ENCODE measurements at places on chromosomes 16 and 17.

DNA sequence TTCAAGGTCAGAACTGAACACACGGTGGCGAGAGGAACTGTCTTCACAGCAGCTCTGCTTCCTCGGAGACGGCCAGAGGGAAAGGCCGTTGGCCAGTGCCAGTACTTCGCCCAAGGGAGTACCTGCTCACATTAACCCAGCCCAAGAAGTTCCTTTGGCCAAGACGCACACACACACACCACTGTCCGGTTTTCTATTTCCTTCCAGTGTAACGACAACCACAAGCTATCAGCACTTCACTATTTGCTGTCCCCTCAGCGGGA is 744 bp upstream of the GGNBP2 start:
- DNase-seq: no peak

DNA sequence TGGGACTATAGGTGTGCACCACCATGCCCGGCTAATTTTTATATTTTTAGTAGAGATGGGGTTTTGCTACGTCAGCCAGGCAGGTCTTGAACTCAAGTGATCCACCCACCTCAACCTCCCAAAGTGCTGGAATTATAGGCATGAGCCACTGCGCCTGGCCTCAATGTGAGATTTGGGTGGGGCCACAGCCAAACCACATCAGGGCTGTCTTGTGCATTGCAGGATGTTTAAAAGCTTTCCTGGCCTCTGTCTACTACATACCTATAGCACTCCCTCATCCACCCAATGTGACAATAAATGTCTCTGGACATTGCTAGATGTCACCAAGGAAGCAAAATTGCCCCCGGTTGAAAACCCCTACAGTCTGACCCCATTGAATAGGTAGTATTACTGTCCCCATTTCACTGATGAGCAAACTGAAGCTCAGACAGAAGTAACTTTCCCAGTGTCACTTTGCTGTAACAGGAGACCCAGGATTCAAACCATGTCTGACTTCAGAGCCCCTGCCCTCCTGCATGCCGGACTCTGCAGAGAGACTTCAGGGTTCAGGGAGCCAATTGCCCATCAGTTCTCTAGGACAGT is 3.6 kb upstream of the MAP3K14 start:
- DNase-seq: no peak

DNA sequence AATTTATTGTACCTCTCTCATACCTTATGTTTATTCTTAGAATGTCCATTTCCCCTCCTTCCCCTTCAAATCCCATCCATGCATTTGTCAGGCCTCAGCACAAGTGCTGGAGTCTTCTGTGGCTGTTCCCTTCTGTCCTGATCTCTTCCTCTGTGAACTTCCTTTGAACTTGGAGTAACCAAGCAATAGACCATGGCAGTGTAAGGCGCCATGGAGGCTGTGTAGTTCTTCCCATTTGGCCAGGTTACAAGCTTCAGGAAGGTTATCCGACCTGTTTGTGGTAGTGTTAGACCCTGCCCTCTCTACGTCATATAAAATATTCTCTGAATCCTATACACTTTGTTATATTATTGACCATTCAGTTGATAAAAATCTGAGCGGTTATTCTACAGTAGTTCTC is 28.6 kb downstream of the MAP2K6 start:
- no peak for DNase-seq

DNA sequence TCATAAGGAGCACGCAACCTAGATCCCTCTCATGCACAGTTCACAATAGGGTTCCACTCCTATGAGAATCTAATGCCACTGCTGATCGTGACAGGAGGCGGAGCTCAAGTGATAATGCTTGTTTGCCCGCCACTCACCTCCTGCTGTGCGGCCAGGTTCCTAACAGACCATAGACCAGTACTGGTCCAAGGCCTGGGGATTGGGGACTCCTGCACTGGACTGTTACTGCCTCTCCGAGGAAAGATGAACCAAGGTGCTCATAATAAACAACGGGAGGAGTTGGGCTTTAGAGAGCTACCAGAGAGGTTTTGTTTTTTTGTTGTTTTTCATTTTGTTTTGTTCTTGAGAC is 58.2 kb downstream of the TK2 start:
- DNase-seq: no peak

GRCh38 chr17:68670967-68671693 is 70.0 kb upstream of the FAM20A start:
- no peak for DNase-seq

GRCh38 chr17:77118251-77118928 is 22.4 kb upstream of the SEC14L1 start:
- DNase-seq: no peak

GRCh38 chr17:34400301-34400931 is 37.4 kb upstream of the CCL1 start:
- DNase-seq: no peak

Data from non-pigmented ciliary epithelial cell (primary cell).